Skeletal muscle cell (primary cell): ENCODE measurements at places on chromosomes 16 and 17.

- no peak for DNase-seq
These were observed 59.6 kb downstream of the TNFRSF13B start for GRCh38 chr17:16912021-16912962.

DNA sequence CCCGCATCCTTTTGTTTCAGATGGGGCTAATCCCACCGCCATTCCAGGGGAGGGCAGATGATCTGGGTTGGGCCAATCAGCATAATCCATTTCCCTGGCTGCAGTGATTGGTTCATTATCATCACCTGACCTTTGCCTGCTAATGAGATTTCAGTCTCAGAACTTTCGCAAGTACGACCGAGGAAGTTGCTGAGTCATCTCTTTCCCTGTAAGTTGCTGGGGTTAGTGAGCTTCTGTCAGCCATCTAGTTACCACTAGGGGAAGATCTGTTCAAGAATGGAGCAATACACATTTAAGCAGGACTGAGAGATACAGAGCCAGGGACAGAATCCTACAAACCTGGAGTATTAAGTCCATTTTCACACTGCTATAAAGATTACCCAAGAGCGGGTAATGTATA, 65.3 kb upstream of the NUDT7 start:
- no peak for DNase-seq

GRCh38 chr16:71807905-71808592, 585 bp downstream of the AP1G1 start:
- DNase-seq, result no peak

DNA sequence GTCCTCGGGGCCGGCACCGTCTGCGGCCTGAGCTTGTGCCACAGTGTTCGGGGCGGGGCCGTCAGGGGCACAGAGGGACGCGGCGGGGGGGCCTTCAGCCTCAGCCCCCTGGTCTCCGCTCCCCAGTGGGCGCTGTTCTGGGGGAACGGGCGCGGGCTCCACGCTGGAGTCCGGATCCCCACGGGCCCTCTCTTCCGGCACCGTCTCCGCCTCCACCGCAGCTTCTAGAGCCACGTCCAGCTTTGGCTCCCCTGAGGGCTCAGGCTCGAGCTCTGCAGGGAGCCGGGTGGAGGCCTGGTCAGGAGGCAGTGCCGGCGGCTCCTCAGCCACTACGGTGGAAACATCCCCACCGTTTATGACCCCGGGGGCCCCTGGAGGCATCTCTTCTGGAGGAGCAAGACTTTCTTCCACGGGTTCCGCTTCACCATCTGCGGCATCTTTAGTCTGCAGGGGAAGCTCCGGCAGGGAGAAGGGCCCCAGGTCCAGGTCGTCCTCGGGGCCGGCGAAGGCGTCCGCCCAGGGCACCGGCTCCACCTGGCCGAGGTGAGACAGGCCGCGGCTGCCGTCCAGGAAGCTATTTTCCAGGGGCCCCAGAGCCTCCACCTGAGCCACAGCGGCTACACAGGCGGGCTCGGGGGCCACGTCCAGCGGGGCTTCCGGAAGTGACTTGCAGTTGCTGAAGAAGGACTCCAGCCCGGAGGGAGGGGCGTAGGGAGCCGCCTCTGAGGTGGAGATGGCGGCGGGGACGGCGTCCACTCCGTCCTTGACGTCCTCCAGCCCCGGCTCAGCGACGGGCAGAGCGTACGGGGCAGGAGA, 62.4 kb downstream of the ZNF778 start:
- DNase-seq, result no peak

GRCh38 chr17:54770836-54771235, 129.8 kb upstream of the TOM1L1 start:
- no peak for DNase-seq

DNA sequence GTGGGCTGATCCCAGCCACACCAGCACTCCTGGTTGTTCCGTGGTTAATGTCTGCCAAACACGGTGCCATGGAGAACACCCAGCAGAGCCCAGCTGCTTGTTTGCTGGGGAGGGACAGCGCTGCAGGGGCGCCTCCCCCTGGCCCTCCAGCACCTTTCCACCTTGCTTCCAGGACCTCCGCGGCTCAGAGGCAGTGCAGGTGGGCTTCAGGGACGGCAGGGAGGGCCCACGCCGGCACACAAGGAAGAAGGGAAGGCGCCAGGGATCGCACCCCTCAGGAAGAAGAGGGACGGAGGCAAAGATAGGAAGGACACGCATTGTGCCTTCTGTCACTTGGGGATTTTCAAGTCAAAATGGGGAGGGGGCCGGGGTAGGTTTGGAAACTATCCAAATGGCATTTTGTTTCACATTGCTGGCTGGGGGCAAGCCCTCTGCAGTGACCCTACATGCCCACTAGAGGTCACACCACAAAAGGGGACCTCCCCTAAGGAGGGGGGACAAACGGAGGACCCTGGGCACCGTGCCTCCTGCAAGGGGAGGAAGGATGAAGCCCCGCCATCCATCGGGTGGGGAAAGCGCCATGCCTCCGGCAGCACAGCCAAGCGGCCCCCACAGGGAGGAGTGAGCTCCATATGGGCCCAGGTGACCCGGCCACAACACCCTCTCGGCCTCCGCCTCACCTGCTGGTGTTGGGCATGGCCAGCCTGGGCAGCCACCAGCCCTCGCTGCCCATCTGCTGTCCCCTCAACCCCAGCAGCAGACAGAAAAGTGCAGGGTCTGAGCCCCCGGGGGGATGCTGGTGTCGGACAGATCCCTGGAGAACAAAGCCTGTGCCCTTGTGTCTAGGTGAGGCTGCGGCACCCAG, 7.5 kb upstream of the C16orf95 start:
- no peak for DNase-seq

- no peak for DNase-seq
These were observed 19.5 kb downstream of the ATP2A1 start for GRCh38 chr16:28897826-28898225.

GRCh38 chr17:73594025-73594424, 50.2 kb downstream of the SDK2 start:
- no peak for DNase-seq

DNA sequence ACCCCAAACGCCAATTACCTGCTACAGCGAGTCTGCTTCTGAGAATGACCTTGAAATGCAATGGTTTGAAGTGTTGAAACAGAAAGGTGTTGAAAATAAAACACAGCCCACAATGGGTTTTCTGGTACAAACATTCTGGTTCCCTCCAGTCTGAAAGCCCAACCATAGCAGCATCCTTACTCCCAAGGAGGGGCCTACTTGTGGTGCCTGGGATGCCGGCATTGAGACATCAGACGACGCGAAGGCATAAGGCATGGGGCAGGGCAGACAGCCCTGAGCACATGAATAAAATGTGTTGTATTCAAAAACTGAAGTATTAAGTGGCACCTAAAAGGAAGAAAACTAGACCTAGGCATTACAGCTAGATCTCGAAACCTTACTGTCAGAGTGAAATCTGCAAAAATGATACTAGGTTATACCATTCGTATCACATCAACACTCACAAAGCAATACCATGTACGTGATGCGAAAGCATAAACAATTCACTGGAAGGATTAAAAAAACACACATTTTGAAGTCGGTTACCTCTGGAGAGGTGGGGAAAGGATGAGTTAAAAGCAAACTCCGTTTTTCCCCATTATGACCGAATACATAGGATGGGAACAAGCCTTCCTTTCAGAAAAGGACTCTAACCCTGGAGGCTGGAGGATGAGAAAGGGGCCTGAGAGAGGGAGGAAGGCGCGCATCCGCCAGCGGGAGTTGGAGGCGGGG, 702 bp downstream of the NUDT21 start:
- no peak for DNase-seq
